ENCODE measurements at places on chromosomes 6 and 20.

- peak; percentile 12 for DNase-seq
These were observed 18.6 kb downstream of the TREML2 start for GRCh38 chr6:41182069-41183034.

DNA sequence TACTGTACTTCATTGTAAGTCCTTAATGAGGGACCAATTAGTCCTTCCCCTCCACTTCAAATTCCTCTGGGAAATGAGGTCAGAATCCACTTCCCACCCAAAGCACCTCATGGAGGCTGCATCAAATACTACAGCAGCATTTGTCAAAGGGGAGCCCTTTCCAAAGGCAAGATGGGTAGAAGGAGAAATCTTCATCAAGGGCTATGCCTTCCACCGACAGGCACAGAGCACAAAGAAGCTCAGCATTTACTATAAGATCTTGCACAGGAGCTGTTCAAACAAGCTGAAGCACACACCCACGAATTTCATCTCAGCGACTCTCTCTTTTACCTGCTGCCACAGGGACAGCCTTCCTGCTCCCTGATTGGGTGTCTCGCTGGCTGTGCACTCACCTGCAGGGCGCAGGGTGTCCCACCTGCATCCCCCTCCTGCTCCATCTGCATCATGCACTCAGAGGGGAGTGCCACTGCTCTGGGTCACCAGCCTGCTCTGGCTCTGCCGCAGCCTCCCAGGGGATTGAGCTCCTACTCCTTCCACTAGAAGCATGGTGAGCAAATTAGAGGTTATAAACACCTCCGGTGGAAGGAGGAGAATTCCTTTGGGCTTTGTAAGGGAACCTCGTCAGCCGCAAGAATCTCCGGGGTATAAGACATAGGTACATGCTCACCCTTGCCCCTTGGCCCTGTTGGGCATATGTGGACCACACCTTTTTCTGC lies 164.5 kb downstream of the ATXN1 start:
- no peak for DNase-seq

- no peak for DNase-seq
These were observed 10.6 kb upstream of the TENT5A start for GRCh38 chr6:81763051-81763450.

DNA sequence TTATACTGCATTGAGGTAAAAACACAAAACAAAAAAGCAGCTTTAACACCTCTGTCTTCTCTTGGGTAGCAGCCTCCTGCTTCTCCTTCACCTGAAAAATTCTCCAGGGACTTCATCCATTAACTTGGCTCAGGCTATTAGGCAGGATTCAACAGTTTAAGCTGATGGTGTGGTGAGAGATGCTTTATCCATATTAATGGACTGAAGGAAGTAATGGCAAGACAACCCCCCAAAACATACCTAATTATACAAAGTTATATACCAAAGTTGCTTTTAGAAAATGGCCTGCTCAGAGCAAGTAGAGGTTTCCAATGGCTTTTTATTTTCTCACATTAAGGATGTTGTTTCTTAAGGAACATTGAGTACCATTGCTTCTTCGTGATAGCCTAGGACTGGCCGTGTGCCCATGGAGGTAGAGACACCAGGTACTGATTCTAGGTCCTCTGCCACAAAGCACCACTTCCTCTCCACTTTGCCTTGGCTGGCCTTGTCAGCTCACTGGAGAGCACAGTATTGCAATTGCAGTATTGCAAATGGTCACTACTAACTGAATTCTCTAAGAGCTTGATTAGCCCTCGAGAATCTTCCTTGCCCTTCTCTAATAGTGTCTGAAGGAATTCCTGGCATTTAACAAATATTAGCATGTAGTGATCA lies 7.3 kb downstream of the EDN1 start:
- DNase-seq = no peak

DNA sequence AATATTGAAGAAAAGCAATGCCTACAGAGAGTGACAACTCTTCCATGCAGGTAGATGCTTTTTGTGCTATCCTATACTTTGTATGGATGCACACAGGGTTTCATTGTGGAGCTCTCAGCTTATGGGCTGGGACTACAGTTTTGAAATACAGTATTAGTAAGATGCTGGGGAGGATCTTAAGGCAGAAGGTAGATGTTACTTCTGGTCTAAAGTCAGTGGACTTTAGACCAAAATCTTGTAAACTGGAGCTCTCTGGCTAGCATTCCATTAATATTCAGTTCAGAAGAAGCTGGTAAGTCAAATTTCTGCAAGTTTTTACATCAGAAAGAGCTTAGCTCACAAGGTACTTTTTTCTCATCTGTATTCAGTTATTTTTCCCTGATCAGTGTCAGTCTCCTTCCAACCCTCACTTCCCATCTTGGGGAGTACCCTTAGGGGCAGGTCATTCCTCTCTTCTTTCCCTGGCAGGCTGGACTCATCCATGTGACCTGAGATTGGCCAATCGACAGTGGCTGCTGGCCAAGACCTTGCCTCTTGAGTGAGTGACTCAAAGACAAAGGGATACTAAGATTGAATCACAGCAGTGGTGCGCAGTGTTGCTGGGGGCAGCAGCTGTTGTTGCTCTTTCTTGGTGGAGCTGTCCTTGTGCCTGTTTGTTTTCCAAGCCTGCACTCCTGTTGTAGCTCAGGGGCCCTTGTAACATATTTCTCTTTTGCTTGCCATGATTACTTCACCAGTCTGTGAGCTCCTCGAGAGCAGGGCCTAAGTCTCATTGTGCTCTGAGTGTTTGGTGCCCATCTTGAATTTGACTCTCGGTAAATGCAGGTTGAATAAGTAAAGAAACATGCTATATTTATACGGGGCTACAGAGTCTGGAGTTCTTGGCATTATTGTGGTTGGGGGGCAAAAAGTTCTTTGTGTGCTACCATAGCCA lies 2.8 kb upstream of the PHF20 start:
- DNase-seq = peak; percentile 94

DNA sequence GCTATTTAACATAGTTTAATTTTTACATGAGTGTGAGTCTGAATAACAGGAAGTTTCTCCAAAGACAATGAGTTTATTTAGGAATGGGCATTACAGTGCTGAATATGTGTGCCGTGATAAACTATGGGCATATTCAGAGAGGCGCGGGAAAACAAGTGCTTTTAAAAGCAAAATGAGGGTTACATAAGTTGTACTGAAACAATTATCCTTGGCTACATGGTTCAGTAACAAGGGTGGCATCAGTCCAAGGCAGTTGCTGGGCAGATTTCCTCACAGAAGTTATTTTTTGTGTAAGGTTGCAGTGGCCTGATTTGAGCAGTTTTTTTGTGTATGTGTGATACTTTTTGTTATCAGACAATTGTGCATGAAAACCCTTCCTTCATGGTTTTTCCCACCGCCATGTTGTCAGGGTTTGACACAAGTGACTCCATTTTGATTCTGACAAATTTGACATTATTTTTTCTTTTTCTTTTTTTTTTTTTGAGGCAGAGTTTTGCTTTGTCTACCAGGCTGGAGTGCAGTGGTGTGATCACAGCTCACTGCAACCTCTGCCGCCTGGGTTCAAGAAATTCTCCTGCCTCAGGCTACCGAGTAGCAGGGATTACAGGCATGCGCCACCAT lies 22.3 kb upstream of the PXDC1 start:
- DNase-seq = no peak

GRCh38 chr6:119598883-119599282 lies 249.3 kb upstream of the MAN1A1 start:
- no peak for DNase-seq

GRCh38 chr20:35606127-35606526 lies 9.5 kb upstream of the SPAG4 start:
- DNase-seq = no peak

DNA sequence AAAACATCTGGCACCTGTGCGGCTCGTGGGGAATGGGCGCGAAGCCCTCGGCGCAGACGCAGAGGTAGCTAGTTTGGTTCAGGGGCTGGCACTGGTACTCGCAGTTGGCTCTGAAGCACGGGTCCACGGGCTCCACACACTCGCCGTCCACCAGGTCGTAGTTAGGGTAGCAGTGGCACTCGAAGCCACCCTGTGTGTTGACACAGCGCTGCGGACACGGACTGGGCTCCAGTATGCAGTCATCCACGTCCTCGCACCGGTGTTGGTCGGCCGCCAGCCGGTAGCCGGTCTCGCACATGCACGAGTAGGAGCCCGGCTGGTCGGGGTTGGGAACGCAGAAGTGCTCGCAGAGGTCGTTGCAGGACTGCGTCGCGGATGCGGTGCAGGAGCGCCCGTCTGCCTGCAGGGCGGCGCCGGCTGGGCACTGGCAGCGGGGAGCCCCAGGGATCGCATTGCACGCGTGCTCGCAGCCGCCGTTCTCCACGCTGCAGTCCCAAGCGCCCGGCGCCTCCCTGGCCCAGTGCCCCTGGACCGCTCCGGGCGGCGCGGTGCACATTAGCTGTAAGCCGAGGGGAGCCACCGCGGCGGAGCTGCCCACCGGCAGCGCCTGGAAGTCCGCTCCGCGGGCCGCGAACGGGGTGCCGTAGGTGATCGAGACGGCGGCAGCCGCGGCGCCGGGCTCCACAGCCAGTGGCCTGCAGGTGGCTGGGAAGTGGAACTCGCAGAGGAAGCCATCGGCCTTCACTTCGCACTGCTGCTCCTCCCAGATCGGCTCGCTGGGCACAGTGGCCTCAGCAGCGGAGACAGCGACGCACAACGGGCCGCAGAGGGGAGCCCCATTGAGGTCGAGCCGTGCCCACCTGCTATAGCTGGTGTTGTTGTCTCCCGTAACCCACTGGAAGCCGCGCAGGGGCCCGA lies 930 bp downstream of the THBD start:
- no peak for DNase-seq

DNA sequence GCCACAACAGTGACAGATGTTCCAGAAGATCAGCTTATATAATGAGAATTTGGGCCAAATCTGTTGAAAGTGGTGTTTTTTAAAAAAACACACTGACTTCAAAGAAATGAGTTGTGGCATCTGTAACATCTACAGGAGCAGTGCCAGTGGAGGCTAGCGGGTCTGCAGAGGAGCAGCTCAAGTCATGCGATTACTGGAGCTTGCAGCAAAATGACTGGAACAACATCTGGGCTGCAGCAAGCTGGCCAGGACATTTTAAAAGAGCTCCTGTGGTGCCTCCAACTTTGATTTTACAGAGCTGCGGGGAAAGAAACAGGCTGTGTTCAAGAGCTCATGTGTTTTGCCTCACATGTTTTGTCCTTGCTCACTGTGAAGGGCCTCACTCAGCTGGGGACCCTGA lies 57.2 kb downstream of the TBX18 start:
- no peak for DNase-seq

DNA sequence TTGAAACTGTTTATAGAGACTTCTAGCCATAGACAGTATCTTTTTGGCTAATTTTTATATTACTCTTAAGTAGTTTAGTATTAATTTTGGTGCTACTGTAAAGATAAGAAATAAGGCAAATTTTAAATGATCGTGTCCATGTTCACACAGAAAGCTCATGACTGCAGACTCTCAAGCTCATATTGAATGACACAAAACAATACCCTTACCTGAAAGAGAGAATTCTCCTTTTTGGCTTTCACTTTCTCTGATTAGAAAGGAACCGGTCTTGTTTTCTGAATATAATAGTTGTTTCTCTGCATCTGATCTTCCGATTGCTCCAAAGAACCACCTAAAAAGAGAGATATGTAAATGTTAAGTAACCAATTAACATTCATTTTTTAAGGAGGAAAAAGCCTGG lies 57.0 kb downstream of the FRK start:
- no peak for DNase-seq

DNA sequence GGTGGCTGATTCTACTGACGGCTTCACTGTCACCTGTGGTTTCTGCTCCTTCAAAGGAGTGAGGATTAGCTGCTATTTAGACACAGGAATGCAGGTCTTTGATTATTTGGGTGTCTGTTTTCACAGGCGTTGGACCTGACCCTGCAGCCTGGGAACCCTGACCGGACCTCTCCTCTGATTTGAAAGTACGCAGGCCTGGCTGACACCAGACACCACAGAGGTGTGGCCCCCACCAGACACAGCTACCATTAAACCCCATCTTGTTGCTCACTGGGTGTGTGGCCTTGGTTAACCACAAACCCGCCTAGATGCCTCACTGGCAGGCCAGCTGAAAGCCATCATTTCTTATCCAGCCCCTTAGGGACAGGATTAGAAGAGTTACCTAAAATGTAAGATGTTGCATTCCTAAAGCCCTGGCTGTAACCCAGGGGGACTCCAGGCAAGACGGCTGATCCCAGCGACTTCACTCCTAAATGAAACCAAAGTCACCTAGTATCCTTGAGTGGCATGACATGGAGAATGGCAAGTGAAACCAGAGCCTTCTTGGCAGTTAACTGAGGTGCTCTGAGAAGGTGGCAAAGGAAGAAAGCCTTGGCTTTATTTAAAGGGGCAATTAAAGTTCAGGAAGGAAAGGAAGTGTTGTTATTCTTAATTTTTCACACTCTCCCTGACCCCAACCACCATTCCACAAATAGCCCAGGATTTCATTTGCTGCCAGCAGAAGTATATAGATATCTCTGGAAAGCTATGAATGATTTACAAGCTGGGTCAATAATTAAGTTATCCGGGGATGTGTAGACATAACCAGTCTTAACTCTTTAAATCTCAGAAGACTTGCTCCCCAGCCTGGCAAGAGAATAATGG lies 169.9 kb downstream of the QRSL1 start:
- no peak for DNase-seq

DNA sequence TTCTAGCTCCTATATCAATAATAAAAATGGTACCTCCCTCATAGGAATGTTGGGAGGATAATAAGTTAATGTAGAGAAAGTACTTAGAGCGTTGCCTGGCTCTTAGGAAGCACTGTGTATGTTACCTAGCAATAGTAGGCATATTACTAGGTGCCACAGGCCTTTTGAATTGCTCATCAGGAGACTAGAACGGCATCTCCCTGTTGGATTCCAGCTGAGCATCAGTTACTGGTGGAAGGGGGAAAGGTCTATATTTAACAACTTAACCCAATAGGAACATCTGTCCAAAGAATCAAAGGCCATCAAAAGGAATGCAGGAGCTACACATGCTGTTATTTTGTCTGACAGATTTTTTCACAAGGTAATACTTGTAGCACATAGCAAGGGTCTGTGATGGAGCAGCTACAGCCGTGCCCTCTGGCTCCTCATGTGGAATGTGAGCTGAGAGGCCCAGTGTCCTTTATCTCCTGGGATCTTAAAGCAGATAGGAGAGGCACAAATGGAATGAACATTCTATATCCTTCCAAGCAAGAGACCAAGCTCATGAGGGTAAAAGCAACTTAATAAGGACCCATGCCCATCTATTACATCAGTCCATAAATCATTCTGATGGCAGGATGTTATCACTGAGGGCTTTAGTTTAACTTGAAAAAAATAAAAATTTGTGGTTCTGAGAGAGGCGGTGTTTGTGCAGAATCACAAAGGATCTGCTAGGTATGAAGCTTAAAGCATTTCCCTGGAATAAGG lies 184.9 kb upstream of the LAMP5 start:
- no peak for DNase-seq

Measured in GM04503 (cell line).